ENCODE measurements at places on chromosomes 13 and 19. TPM values are rescaled to one million over a fixed set of nuclear protein-coding genes. Genes with fewer than 3 reads are reported as not detected.

The IGFL3 gene
- not detected for total RNA-seq

The CCDC169 gene
- 74.1 TPM for total RNA-seq

The PRR22 gene
- 35.0 TPM for total RNA-seq

DNA sequence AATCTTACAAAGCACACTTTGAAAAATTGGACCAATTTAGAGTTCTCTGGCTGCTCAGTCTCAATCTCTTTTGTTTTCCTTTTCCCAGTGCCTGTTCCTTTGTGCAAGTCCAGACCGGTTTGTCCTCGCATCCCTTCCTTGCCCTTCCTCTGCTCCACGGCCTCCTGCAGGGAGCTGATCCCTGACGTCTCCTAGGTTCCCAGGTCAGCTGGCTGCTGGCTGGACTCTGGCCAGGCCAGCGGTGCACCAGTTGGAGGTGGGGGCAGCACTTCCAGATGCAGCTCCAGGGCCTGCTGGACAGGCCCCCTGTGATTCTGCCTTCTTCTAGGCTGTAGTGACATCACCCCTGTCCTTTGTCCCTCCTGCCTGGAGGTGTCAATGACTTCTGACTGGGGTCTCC, 44.0 kb upstream of the KPNA3 start:
- no peak for DNase-seq

GRCh38 chr13:29196409-29197074, 376.4 kb downstream of the MTUS2 start:
- no peak for DNase-seq

GRCh38 chr13:78326633-78327032, 276.7 kb downstream of the POU4F1 start:
- DNase-seq = no peak

DNA sequence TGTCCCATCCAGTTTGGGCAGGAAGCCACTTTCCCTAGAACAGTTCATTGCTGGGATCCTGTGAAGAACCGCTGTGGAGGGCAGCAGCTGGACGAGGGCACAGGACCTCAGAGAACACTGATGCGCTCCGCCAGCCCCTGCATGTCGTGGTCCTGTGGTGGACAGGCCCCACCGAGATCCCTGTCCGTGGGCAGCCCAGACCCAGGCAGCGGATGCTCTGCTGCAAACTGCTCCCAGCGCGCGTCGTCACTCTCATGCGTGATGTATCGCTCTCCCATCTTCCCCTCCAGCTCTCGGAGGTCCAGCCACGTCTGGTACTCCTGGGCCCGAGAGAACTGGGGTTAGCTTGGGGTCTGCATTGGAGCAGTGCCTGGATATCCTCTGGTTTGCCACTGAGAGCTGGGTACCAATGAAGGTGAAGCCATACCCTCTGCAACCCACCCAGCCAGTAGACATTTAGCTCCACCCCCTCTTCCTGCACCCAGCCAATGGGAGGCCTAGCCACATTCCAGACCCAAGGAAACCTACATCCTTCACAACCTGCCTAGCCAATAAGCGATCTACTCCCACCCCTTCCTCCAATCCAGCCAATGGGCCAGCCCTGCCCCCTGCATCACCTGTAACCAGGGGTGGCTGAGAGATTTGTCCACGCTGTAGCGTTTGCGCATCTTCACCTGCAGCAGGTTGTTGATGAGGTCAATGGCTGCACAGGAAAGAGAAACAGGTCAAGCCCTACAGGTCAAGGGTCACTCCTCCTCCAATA, 13.6 kb upstream of the DACT3 start:
- peak; percentile 71 for DNase-seq

- no peak for DNase-seq
Measured at GRCh38 chr19:55493645-55494171, 5.5 kb downstream of the SSC5D start.

DNA sequence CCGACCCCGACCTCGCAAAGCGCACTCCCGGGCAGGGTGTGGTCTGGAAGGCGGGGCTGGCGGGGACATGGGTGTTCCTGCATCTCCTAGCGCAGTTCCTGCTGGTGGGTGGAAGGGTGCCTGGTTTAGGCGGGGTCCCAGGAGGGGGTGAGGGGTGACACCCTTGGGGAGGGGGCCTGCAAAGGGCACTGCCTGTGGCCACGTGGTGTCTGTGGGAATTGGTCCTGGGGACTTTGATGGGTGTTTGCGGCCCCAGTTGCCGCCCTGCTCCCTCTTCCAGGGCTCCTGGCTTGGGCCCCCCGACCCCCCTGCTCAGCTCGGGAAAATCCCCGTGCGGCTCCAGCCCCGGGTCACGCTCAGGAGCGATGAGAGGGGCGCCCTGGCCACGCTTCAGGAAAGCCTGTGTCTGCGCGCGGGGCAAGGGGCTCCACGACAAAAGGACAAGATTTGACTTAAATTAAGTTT, 19.1 kb downstream of the WTIP start:
- DNase-seq = peak; percentile 23

Data from testis (tissue), 5 donors.